Astrocyte of the spinal cord (primary cell): ENCODE measurements at places on chromosomes 5 and 9.
A peak's percentile ranks its signal among the peaks of the same experiment; 100 is the strongest.

- no peak for DNase-seq
Measured at GRCh38 chr9:135359764-135360163, 119.8 kb upstream of the PPP1R26 start.

DNA sequence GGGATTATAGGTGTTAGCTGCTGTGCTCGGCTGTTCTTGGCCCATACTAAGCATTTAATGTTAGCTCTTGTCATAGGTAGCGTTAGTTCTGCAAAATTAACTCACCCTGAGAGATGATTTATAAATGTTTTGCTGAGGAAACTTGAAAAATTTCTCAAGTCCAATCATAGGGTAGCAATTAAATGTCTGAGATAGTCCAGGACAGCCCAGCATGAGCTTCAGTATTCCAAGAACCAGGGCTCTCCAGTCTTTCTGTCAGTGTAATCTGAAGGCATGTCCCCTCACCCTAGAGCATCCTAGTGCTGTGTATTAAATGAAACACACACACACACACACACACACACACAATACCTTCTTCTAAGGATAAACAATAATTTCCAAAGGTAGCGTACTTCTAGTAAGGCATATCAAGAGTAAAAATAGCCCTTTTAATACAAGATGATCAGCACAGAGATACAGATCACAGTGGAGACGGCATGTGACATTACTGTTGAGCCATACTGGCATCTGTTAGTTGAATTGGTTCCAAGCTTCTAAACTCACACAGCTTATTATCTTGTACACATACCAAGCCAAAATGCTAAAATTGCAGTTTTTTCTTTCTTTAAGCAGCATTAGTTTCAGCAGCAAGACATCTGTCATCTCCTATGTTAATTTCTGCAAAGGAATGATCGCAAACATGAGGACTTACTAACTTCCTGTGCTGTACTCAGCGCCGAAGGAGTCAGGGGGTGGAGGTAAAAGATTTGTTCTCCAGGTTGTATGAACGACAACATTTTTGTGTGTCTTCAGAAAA, 46.3 kb upstream of the JMY start:
- no peak for DNase-seq

- DNase-seq, result peak; percentile 78
Measured at GRCh38 chr9:124752967-124753366, 18.1 kb downstream of the NR6A1 start.

- DNase-seq, result no peak
Measured at GRCh38 chr9:129693741-129694140, 28.3 kb downstream of the PRRX2 start.

DNA sequence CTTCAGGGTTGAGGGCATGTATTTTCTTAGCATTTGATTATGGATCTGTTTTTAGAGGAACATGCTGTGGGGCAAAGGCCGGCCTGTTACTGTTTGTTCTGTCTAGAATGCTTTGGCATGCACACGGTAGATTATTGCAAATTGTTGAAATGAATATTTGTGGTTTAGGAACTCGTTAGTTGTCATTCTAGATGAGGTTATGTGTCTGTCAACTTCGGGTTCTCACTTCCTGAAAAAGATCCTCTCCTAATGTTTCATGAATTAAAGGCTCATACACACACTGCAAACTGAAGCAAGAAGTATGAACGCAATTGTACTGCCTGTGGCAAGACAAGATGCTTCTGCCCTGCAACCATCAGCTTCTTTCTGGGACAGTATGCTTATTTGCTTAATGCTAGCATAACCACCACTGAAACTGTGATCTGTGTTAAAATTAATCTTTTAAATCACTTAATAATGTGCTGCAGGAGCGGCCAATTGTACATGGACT, 99.6 kb downstream of the BASP1 start:
- peak; percentile 66 for DNase-seq

DNA sequence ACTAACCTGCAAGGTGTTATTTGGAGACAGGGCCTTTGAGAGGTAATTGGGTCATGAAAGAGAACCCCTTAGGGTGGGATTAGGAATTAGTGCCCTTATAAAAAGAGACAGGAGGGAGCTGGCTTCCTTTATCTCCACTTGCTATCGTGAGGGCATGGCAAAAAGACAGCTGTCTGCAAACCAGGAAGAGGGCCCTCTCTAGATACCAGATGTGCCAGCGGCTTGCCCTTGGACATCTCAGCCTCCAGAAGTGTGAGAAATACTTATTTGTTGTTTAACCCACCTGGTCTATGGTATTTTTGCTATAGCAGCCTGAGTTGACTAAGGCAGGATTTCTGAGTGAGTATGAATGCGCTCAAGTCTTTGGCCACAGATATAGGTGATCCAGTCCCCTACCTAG, 978 bp upstream of the RGS14 start:
- no peak for DNase-seq

- no peak for DNase-seq
Measured at GRCh38 chr5:60370508-60370907, 329.5 kb downstream of the DEPDC1B start.

- peak; percentile 86 for DNase-seq
Measured at GRCh38 chr9:83027153-83027891, 35.6 kb downstream of the RASEF start.

GRCh38 chr5:139985290-139985689, 57.8 kb downstream of the NRG2 start:
- DNase-seq, result no peak

GRCh38 chr5:148904440-148904839, 78.0 kb downstream of the ADRB2 start:
- no peak for DNase-seq

- no peak for DNase-seq
Measured at GRCh38 chr5:32100691-32101302, 73.3 kb downstream of the GOLPH3 start.

DNA sequence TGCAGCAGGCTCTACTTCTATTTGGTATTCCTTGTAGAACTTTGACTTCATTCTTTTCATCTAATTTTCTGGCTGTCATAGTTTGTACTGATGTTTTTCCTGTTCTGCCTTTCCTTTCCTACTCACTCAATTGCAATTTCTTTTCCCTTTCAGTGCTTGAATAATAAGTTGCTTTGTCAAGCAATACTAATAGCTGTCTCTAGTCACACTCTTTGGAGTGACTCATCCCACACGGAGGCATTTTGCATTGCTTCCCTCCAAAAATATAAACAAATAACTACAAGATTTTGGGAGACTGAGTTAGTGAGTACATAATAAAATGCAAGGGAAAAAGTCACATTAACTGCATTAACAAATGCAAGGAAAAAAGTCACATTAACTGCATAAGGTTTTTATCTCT, 465.9 kb downstream of the CDH9 start:
- DNase-seq, result no peak

- peak; percentile 8 for DNase-seq
Measured at GRCh38 chr5:177498013-177498787, 796 bp upstream of the PDLIM7 start.

GRCh38 chr5:151008906-151009305, 11.5 kb upstream of the GPX3 start:
- DNase-seq, result no peak

GRCh38 chr5:31844622-31845345, 205.9 kb downstream of the PDZD2 start:
- no peak for DNase-seq

DNA sequence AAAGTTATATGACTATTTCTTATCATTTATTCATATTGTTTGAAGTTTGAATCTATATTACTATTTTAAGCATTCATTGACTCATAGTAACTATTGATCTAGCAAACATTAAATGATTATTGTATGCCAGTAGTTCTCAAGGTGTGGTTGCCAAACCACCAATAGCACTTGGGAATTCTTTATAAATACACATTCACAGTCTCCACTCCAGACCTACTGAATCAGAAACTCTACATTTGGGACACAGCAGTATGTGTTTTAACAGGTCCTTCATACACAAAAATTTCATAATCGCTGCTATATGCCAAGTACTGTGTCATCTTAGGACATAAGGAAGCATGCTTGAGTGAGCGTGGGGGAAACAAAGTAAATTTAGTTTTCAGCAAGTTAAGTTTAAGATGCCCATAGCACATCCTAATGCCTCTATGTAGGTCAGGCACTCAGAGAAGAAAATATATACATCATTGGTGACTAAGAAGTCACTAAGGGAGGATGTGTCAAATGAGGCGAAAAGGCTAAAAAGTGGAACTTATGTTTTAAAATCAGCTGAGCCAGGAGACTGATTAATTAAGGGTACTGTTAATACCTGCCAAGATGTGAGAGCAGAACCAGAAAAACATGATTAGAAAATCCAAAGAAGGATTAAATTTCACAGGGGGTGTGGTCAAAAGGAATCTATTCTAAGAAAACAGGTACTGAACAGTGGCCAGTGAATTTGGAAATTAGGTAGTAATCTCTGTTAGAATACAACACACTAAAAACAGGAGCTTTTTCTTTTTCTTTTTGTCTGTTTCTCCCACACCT, 340.8 kb downstream of the HCN1 start:
- no peak for DNase-seq

DNA sequence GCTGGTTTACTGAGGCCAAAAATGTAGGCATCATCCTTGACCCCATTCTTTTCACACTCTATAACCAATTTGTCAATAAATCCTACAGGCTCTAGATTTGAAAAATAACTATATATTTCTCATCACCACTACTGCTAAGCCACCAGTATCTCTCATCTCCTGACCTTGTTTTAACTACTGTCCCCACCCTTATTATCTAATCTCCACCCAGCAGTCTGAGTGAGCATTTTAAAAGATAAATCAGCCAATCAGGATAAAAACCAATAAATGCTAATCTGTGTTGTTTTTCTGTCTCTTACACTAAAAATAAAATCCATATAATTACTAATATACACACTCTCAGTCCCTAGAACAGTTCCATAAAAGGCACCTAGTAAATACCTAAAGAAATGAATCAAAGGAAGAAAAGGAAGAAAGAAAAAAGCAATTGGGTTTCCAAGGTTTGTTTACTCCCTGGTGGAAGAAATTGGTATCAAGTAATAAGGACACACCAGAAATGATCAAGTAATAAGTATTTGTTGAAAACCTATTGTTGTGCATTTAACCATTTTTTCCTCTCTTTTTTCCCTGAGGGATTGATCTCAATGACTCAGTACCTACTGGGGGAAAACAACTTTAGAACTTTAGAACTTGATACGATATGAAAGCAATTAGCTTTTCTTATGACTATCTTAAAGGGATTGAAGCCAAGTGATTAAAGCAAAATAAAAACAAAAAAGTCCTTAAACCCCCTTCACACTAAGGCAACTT, 19.3 kb downstream of the MRPS27 start:
- DNase-seq, result no peak

DNA sequence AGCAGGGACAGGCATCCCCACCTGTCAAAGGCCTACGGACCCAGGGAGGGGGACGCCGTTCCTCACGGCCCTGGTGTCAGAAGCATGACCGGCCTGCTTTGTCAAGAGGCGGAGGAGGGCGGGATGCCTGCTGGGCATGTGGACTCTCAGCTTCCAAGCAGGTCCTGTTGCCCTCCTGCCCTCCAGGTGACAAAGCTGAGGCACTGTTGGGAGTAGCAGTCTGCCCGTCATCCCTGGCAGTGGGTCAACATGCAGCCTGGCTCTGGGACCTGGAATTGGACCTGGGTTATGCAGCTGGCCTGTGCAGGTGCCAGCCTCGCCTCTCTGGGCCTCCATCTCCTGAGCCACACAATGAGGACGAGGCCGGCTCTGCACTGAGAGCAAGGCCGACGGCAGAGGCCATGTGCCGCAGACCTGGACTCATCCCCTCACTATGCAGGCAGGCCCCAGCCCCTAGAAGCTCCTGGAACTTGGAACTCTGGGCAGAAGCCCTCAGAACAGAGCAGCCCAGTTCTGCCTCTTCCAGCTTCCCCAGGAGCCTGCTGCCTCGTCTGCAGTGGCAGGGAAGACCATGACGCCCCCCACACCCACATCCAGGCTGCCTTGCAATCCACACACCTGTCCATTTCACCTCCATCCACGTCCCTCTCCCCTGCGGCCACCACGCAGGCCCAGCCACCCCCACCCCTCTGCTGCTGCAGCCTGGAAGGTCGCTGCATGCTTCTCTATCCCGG, 20.8 kb upstream of the FCN1 start:
- DNase-seq, result no peak

DNA sequence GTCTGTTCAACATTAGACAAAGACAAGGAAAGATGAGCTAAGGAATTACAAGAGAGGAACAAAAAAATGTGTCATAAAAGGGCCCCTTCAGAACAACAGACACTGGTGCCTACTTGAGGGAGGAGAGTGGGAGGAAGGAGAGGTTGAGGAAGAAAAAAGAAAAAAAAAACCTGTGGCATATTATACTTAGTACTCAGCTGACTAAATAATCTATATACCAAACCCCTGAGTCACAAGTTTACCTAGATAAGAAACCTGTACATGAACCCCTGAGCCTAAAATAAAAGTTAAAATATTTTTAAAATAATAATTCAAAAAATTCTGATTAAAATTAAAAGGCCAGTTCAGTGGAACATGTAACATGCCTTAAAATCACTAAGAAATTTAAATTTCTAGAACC, 107.3 kb downstream of the MTREX start:
- no peak for DNase-seq
